T-helper 9 cell (primary cell): ENCODE measurements at places on chromosomes 6 and 20.

DNA sequence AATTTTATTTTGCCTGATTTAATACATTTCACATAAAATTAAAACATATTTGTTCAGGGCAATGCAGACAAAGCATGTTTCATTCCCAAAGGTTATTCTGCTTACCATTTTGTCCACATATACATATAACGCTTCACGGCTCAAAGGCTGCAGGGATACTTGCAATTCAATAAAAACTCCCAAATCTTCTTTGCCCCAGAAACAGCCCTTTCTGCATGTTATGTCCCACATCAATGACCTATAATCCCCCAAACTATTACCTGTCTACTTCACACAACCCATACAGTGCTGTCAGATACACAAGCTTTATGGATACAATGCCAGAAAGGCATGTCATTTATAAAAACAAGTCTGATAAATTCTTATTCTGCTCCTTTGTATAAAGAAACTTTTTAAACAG, 20.2 kb downstream of the SNX5 start:
- no peak for DNase-seq

DNA sequence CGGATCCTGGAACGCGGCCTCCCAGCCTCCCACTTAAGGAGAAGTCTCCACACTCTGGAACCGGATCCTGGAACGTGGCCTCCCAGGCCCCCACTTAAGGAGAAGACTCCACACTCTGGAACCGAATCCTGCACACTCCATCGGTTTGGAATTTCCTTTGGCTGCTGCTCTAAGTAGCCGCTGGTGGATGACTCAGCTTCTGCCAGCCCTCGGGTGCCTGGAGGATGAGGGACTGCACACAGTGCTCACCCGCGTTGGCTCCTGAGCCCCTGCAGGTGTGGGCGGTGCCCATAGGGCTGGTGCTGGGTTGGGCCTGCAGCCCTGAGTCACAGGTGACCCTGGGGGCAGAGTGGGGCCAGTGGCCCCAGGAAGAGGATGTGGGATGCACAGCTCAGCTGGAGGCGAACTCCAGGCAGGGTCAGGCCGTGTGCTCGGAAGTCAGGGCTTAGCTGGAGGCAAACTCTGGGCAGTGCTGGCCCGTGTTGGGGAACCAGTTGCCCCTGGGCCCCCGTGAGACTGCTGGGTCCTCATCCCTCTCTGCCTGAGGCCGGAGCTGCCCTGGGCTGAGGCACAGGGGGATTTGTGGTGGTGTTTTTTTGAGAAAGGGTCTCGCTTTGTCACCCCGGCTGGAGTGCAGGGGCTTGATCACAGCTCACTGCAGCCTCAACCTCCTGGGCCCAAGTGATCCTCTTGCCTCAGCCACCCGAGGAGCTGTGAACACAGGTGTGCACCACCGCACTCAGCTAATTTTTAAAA, 13.9 kb upstream of the TNFRSF6B start:
- no peak for DNase-seq

DNA sequence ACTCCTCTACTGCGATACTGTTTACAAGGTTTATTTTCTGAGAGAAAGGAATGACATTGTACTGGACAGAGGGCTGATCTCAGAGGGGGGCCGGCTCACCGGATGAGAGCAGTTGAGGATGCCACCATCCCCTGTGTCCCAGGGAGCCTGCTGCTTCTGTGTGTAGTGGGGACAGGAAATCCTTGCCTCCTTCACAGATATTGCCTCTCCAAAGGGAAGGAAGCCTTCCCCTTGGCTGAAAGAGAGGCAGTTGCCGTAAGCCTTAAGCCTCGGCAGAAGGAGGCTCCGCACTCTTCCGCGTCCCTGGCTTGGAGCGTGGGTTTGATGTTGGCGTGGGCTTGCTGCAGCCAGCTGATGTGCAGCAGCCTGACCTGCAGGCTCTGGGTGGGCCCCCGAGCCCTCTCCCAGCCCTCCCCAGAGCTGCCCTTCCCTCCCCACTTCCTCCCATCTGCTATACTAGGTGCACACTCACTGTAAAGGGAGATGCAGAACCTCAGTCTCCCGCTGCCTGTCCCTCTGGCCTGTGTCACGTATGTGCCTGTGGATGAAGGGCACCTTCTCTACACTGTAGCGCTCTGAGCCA, 45.7 kb upstream of the RPS6KA2 start:
- DNase-seq: no peak

DNA sequence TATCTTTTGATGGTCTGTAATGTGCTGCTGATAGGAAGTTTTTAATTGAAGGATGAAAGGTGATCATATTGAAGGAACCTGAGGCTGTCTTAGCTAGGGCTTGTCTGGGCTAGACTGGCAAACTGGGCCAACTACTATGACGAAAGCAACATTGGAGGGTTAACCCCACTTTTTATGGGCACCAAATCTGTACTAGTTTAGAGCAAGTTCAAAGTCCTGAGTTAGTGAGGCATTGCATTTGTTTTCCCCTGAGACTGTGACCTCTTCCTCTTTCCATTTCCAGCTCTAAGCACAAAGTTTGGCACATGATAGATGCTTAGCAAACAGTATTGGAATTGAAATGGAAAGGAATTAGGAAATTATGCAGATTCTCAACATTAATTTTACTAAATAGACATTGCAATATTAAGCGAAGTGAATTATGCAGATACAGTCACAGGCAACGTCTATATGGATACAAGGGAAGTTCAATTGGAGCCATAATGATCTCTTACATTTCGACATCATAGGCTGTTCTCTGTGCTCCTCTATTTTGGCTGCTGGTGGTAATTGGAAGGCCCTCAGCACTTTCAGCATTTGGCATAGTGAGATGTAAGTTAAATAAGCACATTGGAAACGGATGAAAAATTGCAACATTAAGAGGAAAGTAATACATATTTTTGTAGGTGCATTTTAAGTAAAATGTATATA, 22.2 kb downstream of the CEP57L1 start:
- DNase-seq: no peak

- no peak for DNase-seq
Observed at GRCh38 chr20:46644160-46644559, 7.1 kb downstream of the SLC13A3 start.
